ENCODE measurements at places on chromosomes 3 and 15.

DNA sequence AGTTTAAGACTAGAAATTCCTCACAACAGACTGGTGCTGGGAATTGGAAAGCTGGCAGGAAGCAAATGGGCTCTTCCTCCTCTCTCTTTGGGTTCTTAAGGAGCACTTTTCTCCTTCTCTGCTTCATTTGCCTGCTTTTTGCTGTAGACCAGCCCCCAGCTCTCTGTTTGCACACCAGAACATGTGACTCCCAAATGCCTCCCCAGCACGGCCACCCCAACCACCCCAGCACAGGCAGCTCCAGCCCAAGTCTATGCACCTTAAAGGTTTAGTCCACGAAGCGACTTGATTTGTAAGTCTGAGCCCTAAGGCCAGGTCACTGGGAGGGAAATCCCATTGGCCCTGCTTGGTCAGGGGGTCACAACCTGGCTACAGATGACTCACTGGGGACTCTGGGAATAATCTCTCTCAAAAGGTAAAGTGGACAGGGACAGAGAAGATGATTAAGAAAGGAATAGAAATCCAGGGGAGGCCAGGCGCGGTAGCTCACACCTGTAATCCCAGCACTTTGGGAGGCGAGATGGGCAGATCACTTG is 377.8 kb upstream of the PROK2 start:
- no peak for DNase-seq

- DNase-seq: no peak
Observed at GRCh38 chr3:23383875-23384274, 180.7 kb downstream of the UBE2E2 start.

DNA sequence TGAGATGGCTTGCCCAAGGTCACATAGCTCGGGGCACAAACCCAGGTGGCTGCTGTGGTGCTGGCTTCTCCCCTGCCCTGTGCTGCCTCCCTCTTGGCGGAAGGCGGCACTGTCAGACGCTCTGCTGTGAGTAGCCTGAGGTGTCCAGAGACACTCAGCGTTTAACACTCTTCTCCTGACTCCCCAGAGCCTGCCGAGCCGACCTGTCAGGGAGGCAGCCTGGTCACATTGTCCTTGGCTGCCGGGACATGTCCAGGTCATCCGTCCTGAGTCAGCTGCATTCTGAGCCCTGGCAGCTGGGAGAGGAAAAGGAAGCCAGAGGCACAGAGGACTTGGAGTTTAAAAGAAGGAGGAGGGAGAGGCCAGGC is 4.7 kb downstream of the LMAN1L start:
- DNase-seq: no peak

DNA sequence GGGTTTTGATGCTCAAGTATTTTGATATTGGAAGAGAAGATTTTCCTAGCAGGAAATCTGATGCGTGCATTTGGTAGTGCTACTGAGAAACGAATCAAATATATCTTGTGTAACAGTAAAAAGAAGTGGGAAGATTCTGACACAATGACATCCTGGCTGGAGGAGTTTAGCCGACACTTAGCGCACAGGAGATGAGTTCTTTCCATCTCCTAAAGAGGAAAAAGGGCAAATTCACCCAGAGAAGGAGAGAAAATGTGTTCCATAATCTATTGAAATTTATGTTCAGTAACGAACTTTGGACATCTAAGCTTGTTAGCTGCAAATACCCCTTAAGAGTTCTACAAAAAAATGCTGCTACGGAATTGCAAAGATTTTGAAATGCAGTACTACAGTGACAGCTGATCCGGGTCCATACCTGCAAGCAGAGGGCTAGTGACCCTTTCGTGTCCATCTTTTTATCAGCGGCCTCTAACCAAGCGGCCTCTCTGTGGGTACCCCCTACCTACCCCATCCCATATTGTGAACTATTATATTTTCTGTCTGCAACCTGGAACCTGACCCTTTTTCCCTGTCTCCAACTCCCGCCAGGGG is 971 bp downstream of the CPOX start:
- DNase-seq: no peak

GRCh38 chr3:60225848-60226247 is 1025.4 kb downstream of the FHIT start:
- no peak for DNase-seq

DNA sequence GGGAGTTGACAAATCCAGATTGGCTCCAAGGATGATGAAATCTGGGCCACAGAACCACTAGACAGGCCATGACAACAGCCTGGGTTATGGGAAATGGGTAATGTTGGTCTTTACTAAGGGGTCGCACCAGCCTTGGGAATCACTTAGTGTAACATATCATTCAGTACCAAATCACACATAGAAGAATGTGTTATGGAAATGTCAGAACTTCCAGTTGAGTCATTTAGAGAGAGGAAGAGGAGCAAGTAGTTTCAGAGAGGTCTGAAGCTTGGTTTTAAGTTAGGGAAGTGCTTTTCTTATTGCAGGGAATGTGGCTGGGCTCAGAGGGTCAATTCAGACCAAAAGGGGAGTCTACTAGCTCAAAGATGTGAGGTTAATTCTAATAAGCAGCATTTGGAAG is 241.6 kb upstream of the ZPLD1 start:
- DNase-seq: no peak

GRCh38 chr15:79296583-79296982 is 14.1 kb downstream of the ANKRD34C start:
- DNase-seq: no peak

Measured in activated CD8-positive, alpha-beta memory T cell treated with anti-CD3 and anti-CD28 coated beads, Interleukin-2, amount 50 U/mL, for 4 hours (primary cell).